ENCODE measurements at places on chromosomes 3 and 15.

DNA sequence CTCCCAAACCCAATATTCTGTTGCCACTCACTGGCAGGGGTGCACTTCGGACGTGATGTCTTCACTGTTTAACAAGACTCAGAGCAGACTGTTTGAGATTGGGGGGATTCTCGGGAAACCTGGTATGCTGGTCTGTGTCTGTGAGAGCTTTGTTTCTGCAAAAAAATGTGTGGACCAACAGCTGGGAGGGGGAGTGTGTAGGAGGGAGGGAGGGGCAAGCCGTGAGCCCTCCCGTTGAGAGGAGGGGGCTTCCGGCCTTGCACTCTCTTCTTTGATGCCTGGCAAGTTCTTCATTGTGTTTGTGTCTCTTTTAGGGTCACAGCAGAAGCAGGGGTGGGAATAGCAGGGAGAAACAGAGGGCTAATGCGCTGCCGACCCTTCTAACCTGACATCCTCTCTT, 74.9 kb upstream of the NDN start:
- no peak for DNase-seq

DNA sequence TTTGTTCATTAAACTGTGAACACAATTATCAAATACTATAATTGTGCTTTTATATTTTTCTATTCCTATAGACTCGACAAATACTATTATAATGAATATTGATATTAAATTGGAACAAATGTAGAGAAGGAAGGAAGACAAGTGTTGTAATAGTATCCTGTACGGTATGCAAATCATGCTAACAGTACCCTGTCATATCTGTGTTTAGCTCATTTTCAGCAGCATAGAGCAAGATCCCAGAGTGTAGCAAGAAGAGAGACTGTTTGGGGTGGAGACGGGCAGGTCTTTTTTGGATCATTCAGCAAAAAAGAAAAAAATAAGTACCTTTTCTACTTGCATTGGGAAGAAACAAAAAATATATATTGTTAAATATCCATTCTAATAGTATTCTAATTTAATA, 224.1 kb downstream of the TPRG1 start:
- no peak for DNase-seq

DNA sequence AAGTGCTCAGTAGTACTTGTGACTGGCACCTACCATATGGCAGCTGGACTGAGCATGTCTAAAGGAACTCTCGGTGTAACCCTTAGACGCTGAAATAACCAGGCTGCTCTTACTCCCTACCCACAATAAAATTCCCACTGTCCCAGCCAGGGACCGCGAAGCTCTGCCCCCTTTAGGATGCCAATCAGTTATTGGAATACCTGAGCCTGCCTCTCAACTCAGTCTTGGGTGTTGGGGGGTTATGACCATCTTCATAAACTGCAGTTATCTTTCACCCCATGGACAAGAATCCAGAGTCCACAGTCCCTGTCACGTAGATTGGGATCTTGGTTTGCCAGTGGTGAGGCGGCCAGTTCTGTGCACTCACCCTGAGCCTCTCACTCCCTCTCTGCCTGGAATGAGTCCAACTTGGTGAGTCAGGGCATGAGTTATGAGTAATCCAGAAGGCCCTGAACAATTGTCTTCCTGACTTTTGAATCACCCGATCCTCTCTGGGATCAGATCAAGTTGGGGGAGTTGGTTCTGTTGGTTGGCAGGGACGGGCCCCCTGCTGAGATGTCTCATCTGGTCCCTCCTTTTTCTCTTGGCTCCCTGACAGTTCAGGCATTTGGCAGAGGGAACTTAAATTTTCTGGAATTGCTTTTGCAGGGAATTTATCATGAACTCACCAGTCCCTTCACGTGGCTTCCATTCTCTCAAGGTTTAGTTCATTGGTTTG, 120.1 kb upstream of the UBE2E1 start:
- no peak for DNase-seq

- DNase-seq: no peak
Measured at GRCh38 chr3:159819676-159820075, 169.0 kb upstream of the IL12A start.

DNA sequence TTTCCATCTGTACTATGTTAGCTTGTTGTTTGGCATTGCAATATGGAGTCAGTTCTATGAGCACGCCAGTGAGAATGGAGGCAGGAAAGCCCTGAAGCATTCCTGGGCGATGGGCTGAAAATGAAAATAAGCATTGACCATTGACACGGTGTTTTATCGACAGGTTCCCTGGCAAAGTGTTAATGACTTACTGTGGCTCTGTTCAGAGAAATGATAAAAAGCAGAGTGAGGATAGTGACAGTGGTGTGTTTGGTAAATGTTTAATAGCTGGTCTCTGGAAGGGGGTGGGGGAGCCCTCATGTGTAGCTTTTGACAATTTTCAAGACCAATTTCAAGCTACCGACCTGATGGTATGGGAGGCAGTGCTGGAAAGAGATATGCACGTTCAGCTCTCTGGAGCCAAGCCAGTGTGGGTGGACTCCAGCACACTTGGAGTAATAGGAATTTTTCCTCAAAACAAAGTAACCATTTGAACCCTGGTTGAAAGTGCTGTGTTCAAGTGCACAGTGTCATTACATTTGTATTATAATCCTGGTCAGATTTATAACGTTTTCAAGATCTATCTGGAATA, 341.7 kb upstream of the ROBO2 start:
- no peak for DNase-seq

GRCh38 chr3:48612309-48612708, 2.9 kb upstream of the UQCRC1 start:
- DNase-seq: no peak

DNA sequence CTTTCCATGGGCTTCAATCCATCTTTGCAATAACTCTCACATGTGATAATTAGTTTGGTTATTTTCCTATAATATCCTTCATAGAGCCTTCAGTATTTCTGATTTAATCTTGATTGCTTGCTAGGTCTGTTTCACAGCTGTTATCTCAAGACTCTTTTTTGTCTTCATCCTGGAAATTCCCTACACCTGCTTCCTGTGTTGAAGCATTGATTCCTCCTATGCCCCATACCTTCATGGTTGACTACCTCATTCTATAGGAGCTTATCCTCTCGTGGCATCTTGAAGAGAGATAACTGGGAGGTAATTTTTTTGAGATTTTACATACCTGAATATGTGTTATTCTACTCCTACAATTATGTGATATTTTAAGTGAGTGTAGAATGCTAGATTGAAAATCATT, 26.7 kb downstream of the PIK3CA start:
- DNase-seq: no peak

DNA sequence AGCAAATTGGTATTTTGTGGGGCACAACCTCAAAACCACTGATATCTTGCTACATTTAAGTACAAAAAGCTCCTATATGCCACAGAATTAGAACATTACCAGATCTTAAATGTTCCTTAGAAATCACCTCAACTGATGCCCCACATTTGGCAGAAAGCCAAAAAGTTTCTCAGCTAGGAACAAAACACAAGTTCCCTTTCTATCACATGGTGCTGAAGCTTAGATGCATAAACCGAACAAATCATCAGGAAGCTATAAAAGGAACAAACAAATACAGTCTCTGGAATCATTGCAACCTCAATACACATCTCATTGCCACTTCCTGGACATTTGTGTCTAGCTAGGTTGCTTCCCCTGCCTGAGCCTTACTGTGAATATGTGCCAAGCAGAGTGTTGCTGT, 492.6 kb downstream of the LPP start:
- DNase-seq: peak; percentile 1

DNA sequence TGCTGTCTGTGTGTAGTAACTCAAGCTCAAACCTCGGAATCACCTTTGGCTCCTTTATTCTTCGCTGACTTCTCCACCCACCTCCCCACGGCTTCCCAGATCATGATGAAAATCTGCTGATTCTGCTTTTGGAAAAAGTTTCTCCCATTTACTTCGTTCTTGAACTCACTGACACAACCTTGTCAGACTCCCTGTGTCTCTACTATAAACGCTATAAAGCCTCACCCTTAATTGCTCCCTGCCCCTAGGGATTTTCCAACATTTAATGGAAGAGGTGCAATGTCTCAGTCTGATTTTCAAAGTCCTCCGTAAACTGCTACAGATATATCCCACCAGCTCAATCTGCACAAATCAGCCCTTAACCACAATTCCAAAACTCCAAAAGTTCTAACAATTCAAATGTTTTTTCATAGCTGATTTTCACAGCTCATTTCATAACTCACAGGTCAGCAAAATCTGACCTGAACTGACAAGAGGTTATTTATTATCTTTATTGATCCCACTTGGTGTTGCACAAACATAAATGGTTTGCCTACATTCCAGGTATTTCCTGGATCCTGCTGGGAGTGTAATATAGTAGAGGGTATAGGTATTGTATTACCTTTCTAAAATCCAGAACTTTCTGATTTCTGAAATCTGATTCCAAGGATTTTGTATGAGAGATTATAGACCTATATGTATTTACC, 129.4 kb downstream of the PLD1 start:
- no peak for DNase-seq

DNA sequence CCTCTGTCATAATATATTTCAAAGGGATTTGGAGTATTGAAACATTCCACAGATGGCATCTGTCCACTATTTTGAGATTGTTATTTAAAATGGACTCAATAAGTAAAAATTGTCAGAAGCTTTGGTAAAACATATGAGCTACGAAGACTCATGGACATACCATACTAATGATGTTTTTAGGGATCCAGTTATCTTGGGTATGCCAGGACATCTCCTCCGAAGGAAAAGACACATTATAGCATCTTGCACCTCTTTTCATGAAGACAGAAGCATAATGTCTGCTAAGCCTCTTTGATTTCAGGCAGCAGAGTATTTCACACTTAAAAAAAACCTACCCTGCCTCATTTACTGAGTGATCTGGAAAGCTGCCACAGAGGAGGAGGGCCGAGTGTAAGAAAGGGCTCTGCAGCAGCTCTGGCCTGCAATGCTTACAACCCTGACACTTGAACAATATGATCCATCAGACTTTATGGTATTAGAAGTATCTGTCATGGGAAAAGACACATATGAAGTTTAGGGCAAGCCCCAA, 284.8 kb downstream of the TUSC7 start:
- no peak for DNase-seq

DNA sequence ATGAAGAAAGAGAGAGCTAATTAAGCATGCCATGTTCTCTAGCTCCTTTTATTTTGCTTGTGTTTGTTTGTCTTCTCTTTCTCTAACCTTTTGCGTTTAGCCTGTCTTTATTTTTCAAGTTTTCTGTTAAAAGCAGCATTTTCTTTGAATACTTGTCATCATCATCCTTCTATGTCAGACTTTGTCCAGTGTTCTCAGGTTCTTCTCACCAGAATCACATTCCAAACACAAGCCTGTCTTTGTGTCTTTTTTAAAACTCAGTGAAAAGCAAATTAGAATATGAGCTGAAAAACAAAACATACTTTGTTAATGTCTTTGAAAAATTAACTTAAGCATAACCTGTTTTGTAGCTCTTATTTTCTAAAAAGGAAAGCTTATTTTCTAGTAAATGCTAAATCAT, 62.4 kb downstream of the LEKR1 start:
- DNase-seq: no peak

DNA sequence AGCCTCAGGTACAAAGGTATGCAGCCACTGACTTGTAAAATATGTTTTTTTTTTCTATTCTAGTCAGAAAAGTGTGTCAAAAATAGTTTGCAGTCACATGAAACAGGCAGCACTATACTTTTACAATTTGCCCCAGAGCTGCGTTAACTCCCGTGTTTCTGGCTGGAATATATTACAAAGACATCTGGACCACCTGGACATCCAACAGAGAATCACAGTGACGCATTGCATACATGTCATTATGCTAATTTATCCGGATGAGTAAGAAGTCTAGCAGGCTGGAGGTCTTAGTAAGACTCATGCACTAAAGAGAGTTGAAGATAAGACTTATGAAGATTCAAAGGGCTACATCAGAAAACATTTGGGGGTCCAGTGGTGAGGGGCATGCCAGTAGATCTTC, 39.2 kb upstream of the STRIT1 start:
- DNase-seq: no peak

- no peak for DNase-seq
Measured at GRCh38 chr3:48429960-48430707, at the start of gene PLXNB1. Gene PLXNB1 (minus strand): TSS chr3:48430086. CDS start chr3:48424611, 5,475 bp downstream.

DNA sequence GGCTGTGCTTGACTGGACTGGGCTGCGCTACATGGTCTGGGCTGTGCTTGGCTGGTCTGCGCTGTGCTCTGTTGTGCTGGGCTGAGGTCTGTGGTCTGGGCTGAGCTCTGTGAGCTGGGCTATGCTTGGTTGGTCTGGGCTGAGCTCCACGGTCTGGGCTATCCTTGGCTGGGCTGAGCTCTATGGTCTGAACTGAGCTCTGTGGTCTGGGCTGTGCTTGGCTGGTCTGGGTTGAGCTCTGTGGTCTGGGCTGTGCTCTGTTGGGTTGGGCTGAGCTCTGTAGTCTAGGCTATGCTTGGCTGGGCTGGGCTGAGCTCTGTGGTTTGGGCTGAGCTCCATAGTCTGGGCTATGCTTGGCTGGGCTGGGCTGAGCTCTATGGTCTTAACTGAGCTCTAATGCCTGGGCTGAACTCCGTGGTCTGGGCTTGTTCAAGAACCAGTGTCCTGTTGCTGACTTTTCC, 92.0 kb downstream of the PLXNA1 start:
- no peak for DNase-seq

- no peak for DNase-seq
Measured at GRCh38 chr3:164236851-164237250, 841.4 kb downstream of the SI start.

DNA sequence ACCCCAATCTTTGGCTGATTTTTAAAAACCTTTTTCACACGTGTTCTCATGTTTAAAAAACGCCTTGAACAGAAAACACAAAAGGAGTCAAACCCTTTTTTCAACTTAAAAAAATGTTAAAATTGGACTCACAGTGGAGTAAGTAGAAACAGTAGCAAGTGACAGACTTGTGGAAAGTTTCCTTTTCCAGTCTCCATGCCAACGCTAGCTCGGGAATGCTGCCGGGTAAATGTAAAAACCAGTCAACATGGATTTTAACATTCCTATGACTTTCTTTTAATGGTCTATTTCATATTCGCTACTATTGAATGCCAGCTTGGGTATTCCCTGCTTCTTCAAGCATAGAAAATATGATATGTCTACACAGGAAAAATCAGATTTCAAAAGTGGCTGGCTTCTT, 1.6 kb upstream of the PROK2 start:
- no peak for DNase-seq

GRCh38 chr15:40197434-40197833, 36.6 kb downstream of the BUB1B start:
- DNase-seq: peak; percentile 21

DNA sequence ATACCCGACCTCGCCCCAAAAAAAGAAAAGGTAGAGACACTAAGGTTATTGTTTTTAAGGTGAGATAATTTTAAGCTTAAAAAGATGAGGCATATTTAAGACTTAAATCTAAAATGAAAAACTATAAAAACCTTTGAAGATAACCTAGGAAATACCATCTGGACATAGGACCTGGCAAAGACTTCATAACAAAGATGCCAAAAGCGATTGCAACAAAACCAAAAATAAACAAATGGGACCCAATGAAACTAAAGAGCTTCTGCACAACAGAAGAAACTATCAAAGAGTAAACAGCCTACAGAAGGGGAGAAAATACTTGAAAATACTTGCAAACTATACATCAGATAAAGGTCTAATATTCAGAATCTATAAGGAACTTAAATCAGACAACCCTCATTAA, 80.9 kb downstream of the TMCC1 start:
- DNase-seq: no peak
